ENCODE measurements at places on chromosomes 4 and X. TPM values are rescaled to one million over a fixed set of nuclear protein-coding genes. Genes with fewer than 3 reads are reported as not detected.

Gene YIPF7
- total RNA-seq: not detected

Gene HELQ
- total RNA-seq: 16.1 TPM

Gene UGT2B15
- total RNA-seq: not detected

Gene GRIA3
- not detected for total RNA-seq

GRCh38 chrX:56557376-56557929, 6.0 kb upstream of the UBQLN2 start:
- peaks cover 1% of the 10 kb centered on the region for H3K36me3 ChIP-seq
- no peaks in the 10 kb centered on the region for H3K27me3 ChIP-seq
- H3K4me3 ChIP-seq: no peak overlapping the region
- H3K4me1 ChIP-seq: no peaks in the 10 kb centered on the region
- DNase-seq: no peak
- no peak overlapping the region for H3K27ac ChIP-seq

DNA sequence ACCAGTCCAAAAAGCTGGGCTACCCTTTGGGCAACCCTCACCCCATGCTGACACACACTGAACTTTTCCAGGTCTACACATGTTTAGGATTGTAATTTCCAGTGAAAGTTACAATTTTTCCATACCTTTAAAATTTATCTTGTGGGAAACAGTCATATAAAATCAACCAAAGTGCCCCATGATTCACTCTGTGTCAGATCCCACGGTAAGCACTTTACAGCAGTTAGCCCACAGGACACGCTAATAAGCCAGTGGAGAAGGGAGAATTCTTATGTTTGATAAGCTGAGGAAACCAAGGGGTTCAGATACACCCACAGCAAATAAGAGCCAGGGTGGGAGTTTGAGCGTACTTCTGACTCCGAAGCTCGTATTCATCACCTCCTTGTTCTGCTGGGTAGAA, 72.4 kb upstream of the TBL1X start:
- no peak for DNase-seq
- H3K4me3 ChIP-seq: no peak overlapping the region
- no peaks in the 10 kb centered on the region for H3K36me3 ChIP-seq

GRCh38 chr4:144582105-144582850, 63.7 kb upstream of the HHIP start:
- H3K4me3 ChIP-seq: no peak overlapping the region
- no peaks in the 10 kb centered on the region for H3K36me3 ChIP-seq
- no peak overlapping the region for H3K27ac ChIP-seq
- no peak for DNase-seq
- no peaks in the 10 kb centered on the region for H3K4me1 ChIP-seq

GRCh38 chrX:66602381-66602938, 36.4 kb downstream of the EDA2R start:
- no peak overlapping the region for H3K27ac ChIP-seq
- no peak overlapping the region for H3K4me3 ChIP-seq
- H3K4me1 ChIP-seq: no peaks in the 10 kb centered on the region
- peaks cover under 1% of the 10 kb centered on the region for H3K36me3 ChIP-seq

DNA sequence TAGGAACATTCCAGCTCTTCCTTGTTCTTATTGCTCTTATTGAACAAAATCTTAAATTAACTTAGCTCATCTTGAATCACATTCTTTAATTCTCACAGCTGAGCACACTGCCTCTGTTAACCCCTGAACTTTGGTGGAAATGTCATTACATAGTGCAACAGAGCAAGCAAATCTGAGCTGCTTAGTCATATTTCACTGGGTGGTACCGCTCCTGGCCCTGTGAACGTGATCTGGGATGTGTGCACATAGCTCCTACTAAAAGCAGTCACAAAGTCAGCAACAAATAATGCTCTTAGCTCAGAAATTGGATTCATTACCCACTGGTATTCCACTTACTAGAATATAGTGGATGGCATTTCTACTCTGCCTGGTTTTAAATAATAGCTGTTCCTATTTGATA, 27.9 kb downstream of the ARHGEF6 start:
- H3K27ac ChIP-seq: peak overlapping the region; percentile 58
- no peak for DNase-seq
- peaks cover 83% of the 10 kb centered on the region for H3K4me1 ChIP-seq

- H3K4me1 ChIP-seq: no peaks in the 10 kb centered on the region
- no peaks in the 10 kb centered on the region for H3K36me3 ChIP-seq
- DNase-seq: no peak
- no peaks in the 10 kb centered on the region for H3K27me3 ChIP-seq
Measured at GRCh38 chr4:138188406-138189084, 53.6 kb downstream of the SLC7A11 start.

GRCh38 chrX:74458736-74459135, 37.4 kb downstream of the SLC16A2 start:
- H3K4me1 ChIP-seq: no peaks in the 10 kb centered on the region
- H3K27ac ChIP-seq: no peak overlapping the region
- H3K4me3 ChIP-seq: no peak overlapping the region
- H3K36me3 ChIP-seq: no peaks in the 10 kb centered on the region

- peaks cover 6% of the 10 kb centered on the region for H3K27me3 ChIP-seq
- H3K4me1 ChIP-seq: no peaks in the 10 kb centered on the region
- H3K4me3 ChIP-seq: no peak overlapping the region
- no peak overlapping the region for H3K27ac ChIP-seq
Measured at GRCh38 chr4:105934386-105934785, 39.1 kb downstream of the NPNT start.

DNA sequence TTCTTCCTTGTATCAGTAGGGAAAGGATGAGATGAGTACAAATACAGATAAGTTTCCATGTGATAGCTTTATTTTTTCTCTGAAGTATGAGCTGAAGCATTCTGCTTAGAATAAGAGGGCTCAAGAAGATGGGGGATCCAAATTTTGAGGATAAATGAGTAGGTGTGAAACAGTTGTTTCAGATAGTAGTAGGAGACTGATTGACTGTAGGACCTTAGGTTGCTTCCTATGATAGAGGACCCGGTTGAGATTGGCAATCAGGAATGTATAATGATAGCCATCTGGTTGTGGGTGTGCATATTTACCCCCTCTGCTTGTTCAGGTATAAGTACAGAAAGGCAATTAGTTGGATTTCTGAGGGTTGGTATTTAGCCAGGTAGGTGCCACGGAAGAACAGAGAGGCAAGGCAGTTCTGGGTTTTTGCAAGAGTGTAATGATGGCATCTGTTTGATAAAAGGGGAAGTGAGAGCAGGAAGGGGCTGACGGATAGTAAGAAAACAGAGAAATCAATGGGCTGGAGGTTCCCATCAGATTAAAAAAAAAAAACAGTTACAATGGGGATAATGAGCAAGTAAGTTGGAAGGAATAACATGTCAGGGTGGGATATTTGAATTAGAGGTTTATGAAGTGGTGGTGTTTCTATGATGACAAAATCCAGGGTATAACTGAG, 13.7 kb downstream of the OCRL start:
- no peaks in the 10 kb centered on the region for H3K4me1 ChIP-seq
- H3K36me3 ChIP-seq: peaks cover 2% of the 10 kb centered on the region
- no peak overlapping the region for H3K4me3 ChIP-seq
- no peak for DNase-seq

DNA sequence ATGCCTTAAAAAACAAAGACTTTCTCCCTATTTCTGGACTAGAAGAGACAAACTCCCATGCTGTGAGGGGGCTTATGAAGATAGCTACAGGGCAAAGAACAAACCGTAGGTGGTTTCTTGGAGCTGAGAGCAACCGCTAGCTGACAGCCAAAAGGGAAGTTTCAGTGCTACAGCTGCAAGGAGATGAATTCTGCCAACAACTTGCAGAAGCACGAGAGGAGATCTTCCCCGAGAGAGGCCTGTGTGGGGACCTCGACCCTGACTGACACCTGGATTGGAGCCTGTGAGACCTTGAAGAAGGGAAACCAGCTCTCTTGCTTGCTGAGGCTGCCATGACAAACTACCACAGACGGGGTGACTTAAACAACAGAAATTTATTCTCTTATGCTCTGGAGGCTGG, 183.8 kb upstream of the VCX3A start:
- DNase-seq: no peak
- H3K27me3 ChIP-seq: no peaks in the 10 kb centered on the region
- no peak overlapping the region for H3K4me3 ChIP-seq
- no peaks in the 10 kb centered on the region for H3K4me1 ChIP-seq
- H3K36me3 ChIP-seq: no peaks in the 10 kb centered on the region

- no peaks in the 10 kb centered on the region for H3K27me3 ChIP-seq
- no peaks in the 10 kb centered on the region for H3K4me1 ChIP-seq
- H3K4me3 ChIP-seq: no peak overlapping the region
- H3K36me3 ChIP-seq: peaks cover 2% of the 10 kb centered on the region
- no peak for DNase-seq
- no peak overlapping the region for H3K27ac ChIP-seq
Measured at GRCh38 chr4:175125410-175126068, 207.4 kb downstream of the ADAM29 start.

- no peaks in the 10 kb centered on the region for H3K27me3 ChIP-seq
- no peak overlapping the region for H3K4me3 ChIP-seq
- H3K27ac ChIP-seq: no peak overlapping the region
Measured at GRCh38 chr4:1997712-1998111, 11.1 kb downstream of the NELFA start.

GRCh38 chrX:123525123-123525725, 207.6 kb downstream of the THOC2 start:
- peaks cover 1% of the 10 kb centered on the region for H3K36me3 ChIP-seq
- no peak overlapping the region for H3K27ac ChIP-seq
- no peak for DNase-seq
- peaks cover 6% of the 10 kb centered on the region for H3K27me3 ChIP-seq

Data from activated T-cell treated with anti-CD3 and anti-CD28 coated beads, Interleukin-2, amount 50 U/mL, for 72 hours (primary cell).